ENCODE measurements at places on chromosomes 3 and 15. TPM values are rescaled to one million over a fixed set of nuclear protein-coding genes. Genes with fewer than 3 reads are reported as not detected.

The VWA5B2 gene
- not detected for polyA plus RNA-seq

The SH2D7 gene
- polyA plus RNA-seq = not detected

The C15orf62 gene
- polyA plus RNA-seq = 0.15 TPM

The POPDC2 gene
- polyA plus RNA-seq = 0.40 TPM

The HTR3E gene
- polyA plus RNA-seq = not detected

The GATM gene
- polyA plus RNA-seq = 0.11 TPM

GRCh38 chr3:197372047-197372661 lies 73.7 kb upstream of the DLG1 start:
- DNase-seq = peak; percentile 98

DNA sequence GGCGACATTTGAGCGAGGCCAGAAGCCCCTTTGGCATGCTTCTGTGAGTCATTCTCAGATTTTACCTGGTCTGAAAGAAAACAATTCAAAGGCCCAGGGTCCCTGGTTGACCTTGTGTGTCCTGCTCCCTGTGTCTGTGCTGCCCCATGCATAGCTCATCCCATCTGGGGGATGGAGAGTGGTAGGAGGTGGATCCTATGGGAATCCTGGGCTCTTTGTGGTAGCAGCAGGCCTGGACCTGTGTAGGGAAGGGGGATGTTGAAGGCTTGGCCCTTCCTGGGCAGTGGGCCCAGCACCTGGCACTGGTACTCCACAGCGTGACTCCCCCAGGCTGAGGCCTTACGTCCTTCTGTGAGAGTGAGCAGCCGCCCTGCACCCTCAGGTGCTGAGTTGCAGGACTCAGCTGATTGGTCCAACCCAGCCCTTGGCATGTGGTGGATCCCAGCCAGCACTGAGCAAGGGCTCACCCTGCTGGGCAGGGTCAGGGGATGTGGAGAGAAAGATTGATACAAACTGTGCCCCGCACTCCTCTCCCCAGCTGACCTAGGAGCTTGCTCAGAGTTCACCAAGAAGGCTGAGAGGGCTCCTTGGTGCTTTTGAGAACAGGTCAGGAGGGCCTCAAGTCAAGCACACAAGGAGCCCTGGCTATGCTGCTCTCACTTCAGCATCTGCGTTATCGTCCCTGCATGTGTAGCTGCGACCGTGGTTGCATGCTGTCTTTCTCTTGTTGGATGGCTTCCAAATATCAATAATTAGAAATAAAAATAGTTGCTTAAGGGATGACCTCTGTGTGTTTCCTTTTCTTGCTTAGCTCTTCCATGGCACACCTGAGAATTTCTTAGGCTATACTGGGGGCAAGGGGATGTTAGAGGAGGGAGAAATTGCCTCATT lies 21.4 kb upstream of the JMJD7 start:
- DNase-seq = peak; percentile 90

GRCh38 chr15:69060041-69060481 lies 45.6 kb downstream of the NOX5 start:
- DNase-seq = no peak

DNA sequence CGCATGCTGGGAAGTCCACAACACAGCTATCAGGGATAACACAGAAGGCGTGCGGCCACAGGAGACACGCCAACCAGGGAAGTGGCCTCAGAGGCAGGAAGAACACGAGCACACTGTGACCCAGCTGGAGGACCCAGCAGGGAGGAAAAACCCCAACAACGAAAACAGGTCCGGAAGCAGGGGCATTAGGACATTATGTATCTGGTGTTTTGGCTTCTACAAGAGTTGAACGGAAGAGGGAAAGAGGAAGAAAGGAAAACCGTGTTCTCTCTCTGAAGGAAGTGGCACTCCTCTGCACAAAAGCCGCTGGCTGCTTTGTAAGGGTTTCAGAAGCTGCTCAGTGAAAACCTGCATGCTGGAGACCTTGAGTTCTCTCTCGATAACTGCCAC lies 61.8 kb downstream of the HACD2 start:
- DNase-seq = no peak

- no peak for DNase-seq
These were observed at the start of gene TJP1 for GRCh38 chr15:29822100-29822683. Gene TJP1, minus strand, starts transcription at chr15:29822468. Its CDS starts 440 bp downstream, at chr15:29822028.

DNA sequence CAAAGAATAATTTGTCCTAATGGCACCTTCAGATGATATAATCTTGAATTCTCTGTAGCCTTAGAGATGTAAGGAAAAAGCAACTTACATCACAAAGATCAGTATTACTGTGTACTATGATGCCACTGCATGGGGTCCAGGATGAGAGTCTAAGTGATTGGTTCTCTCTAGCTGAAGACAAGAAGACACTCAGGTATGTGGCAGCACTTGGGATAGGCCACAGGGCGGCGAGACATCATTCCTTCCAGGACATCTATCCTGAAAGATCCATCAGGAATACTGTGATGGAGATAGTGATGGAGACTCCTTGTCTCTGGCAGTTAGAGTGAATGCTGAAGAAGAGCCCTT lies 2.5 kb downstream of the CD200 start:
- no peak for DNase-seq

DNA sequence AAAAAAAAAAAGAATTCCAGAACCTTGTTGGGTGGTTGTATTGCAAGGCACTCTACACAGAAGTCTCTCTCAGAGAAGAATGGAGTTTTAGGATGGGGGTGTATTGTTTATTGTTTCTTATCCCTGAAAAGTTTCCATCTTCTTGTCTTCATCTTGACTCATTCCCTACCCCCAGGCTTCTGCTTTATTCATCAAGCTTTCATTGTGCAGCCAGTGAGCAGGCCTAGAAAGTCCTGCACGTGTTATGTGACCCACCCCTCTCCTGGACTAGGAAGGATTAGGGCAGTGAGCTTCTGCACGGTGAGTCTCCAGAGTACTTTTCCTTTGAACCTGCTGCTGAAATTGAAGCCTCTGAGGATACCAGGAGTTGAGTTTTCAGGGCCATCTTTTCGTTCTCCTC lies 150.9 kb upstream of the IL12A start:
- DNase-seq = peak; percentile 71

DNA sequence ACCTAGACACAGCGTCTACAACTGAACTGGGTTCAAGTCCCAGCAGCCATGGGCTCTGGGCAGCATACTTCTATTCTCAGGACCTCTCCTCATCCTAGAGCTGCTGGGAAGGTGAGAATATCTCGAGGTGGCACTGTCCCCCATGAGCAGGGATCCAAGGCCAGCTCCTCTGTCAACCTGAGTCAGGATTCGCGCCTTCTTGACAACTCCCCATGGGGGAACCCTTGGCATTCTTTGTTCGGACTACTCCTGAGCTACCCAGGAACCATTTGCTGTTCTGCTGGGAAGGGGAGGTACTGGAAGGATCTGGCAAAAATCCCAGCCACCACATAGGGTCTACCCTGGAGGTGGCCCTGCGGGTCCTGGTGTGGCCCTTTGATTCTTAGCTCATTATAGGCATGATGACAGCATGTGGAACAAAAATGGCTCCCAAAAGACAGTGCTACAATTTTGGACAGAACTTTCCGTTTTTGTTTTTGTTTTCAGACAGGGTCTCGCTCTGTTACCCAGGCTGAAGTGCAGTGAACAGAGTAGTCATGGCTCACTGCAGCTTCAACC lies 22.3 kb downstream of the PLXNB1 start:
- DNase-seq = no peak

DNA sequence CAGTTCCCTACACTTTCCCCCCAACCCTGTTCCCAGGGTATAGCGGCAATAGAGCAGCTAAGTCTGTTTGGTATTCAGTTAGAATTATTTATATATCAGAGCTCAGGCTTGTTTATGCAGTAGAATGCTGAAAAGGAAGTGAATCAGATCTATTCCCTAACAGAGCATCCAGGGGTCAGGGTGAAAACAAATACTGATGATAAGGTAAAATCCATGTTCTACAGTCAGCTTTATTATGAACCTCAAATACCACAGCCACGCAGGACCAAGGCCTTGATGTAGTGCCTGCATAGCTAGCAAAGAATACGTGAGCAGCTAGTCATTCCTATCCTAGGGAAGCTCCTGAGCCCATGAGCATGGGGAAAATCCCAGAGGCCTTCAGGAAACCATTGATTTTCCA lies 229.7 kb upstream of the ICE2 start:
- no peak for DNase-seq

GRCh38 chr3:39024497-39024896 lies 27.2 kb downstream of the SCN11A start:
- no peak for DNase-seq

- no peak for DNase-seq
These were observed 10.7 kb downstream of the TMC3 start for GRCh38 chr15:81363276-81363675.

- DNase-seq = no peak
These were observed 48.9 kb downstream of the TLE3 start for GRCh38 chr15:70048578-70049514.

- no peak for DNase-seq
These were observed 47.5 kb upstream of the SKOR1 start for GRCh38 chr15:67777773-67778172.

- DNase-seq = peak; percentile 89
These were observed 377.2 kb upstream of the CFAP20DC start for GRCh38 chr3:59426821-59427565.

- no peak for DNase-seq
These were observed 56.4 kb downstream of the NCEH1 start for GRCh38 chr3:172654470-172654869.

DNA sequence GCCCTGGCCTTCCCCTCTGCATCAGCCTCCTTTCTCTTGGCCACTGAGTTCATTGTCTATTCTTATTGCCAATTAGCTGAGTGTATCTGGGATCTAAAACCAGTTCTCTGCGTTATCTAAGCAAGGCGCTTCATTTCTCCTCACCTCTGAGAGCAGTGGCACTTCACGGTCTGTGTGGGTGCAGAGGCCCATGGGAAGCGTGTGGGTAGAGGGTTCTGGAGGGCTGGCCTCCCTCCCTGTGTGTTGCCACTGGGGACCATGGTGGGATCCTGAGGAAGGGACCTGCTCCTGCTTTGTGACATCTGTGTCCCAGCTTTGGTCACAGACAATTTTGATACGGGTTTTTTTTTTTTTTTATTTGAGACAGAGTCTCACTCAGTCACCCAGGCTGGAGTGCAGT lies 32.7 kb downstream of the EDEM1 start:
- no peak for DNase-seq

DNA sequence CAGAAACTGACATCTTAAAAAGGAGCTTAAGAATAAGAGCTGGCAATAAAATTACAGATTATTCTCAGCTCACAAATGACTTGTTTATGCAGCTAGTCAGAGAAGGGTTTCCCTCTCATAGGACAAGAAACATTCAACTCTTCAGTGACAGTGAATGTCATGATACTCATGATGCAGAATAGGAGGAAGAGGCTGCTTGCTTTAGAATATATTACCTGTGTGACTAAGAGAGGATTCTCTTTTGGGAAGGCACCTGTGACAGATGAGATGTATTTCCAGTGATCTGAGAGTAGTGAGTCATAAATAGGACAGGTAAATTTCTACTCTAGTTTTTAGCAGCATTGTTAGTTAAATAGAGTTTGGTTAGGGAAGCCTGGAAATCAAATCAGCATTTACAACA lies 39.9 kb downstream of the RASA2 start:
- no peak for DNase-seq

GRCh38 chr3:15601399-15602145 lies at the start of the genes BTD and HACL1:
Gene BTD, plus strand, starts transcription at chr3:15601745. Its CDS starts 33,695 bp downstream, at chr3:15635440.
Gene HACL1, minus strand, starts transcription at chr3:15601569. Its CDS starts 106 bp downstream, at chr3:15601463.
- DNase-seq = peak; percentile 99

- DNase-seq = no peak
These were observed 23.4 kb upstream of the GATM start for GRCh38 chr15:45401665-45402161.

GRCh38 chr3:149511040-149511626 lies 36.6 kb downstream of the TM4SF4 start:
- no peak for DNase-seq

GRCh38 chr3:97942801-97943546 lies 29.3 kb downstream of the RIOX2 start:
- DNase-seq = peak; percentile 52

DNA sequence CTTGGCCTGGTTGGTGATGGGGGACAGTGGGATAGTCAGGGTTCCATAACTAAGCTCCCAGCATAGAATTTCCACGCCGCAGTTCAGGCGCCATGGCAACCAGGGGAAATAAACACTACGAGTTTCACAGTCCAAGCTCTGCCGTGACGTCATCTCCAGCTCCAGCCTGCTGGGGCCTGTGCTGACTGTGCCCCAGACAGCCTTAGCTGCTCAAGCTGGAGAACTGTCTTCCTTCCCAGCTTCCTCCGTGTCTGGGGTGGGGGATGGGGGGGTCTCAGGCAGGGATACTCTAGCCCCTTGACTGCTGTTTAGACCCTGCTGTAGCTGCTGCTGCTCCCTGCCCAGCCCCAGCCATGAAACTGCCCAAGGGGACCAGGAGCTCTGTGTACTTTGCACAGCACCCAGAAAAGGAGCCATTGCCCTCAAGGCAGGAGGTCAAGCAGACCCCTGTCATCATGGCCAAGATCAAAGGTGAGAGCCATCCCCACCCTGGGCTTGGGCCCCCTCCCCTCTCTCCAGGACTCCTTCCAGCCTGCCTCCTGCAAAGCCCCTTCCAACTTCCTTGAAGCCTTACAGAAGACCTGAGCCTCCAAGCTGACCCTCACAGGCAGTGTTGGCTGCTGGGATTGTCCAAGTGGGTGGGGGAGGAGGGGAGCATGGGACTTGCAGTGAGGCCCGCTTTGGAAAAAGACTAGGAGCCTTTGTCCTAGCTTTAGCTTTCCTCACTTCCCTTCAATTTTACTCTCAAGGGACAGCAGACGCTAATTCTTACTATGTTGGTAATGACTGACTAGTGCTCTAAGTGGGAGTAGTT lies 11.4 kb upstream of the CSPG4 start:
- DNase-seq = peak; percentile 89

DNA sequence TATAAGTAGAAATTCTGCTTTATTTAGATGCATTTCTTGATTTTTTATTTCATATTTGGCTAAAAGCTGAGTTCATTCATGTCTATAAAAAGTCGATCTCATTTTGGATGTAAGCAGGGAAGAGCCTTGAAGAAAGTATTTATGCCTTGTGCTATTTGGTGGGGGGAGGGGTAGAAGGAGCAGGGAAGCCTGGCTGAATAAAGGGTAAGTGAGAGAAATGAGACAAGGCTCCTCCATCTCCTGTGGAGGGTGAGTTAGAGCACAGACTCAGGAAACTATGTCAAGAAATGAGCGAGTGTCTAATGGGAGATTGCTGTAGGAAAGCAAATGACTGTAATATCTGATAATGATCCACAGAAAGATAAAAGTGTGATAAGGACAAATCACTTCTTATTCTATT lies 121.8 kb upstream of the ATP11B start:
- DNase-seq = no peak

DNA sequence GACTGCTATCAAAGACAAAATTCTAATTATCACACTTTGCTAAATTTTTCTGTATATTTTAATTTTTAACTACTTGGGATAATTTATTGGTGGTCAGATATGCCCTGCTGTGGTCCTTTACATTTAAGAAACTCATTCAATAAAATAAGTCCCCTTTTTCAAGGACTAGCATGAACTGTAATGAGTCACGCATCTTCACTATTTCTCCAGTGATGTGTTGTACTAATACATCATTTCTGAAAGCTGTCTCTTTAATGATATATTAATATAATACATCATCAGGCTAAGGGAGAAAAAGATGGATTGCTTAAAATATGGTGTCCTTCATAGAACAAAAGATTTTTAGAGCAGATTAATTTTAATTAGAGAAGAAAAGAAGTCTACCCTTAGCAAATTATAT lies 901.4 kb downstream of the DIPK2A start:
- no peak for DNase-seq

Data from foreskin keratinocyte (primary cell).